ENCODE measurements at places on chromosomes 12 and 14.

DNA sequence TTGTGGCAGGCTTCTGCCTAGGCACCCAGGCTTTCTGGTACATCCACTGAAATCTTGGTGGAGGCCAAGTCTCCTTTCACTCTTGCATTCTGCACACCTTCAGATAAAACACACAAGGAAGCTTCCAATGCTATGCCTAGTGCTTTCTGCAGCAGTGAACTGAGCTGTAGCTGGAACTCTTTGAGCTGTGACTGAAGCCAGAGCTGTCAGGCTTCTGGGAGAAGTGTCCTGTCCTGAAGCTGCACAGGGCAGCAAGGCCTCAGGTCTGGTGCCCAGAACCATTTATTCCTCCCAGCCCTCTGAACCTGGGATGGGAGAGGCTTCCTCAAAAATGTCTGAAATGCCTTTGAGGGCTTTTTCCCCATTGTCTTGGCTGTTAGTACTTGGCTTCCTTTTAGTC lies 941.7 kb downstream of the LRFN5 start:
- no peak for DNase-seq

DNA sequence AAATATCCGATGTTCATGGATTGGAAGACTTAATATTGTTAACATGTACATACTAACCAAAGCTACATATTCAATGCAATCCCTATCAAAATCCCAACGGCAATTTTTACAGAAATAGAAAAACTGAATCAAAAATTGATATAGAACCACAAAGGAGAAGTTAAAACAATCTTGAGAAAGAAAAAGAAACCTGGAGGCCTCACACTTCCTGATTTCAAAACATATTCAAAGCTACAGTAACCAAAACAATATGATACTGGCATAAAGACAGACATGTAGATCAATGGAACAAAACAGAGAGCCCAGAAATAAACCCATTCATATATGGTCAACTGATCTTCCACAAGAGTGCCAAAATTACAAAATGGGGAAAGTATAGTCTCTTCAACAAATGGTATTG lies 5.4 kb upstream of the PELI2 start:
- no peak for DNase-seq

- DNase-seq: no peak
Observed at GRCh38 chr14:101926085-101926484, 38.3 kb upstream of the DYNC1H1 start.

DNA sequence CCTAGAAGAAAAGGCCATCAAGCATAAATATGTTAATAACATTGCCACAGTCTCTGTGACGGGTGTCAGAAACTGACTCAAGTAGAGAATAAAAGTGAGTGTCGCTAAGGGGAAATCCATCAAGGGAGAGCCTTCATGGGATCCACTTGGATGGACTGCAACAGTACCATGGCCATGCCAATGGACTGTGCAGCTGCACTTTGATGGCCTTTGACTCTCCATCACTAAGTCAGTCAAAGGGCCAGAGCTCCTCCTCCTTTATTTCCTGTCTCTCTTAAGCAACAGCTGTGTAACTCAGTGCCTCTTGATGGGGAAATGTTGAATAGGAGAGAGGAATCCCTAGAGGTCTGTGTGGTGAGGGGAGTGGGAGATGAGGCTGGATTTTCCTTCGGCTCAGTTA lies 335.2 kb downstream of the BMP4 start:
- DNase-seq: no peak

GRCh38 chr14:89810101-89810500 lies 144.4 kb downstream of the EFCAB11 start:
- DNase-seq: no peak

DNA sequence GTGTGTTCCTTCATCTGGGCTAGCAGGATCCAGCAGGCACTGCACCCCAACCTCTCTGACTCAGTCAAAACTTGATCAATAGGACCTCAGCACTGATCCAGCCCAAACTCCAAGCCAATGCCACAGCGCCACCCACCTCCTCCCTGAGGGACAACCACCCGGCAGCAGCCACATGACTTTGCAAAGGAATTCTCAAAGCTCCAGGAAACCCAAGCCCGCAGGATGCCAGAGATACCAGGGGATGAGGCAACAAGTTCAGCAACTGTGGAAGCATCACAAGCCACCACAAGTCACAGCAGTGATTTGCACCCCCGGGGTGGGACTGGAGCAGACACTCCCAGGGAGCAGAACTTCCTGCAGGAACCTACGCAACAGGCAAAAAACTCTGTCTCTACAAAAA lies 37.3 kb downstream of the ACTN1 start:
- DNase-seq: no peak

GRCh38 chr14:63632932-63633514 lies 8.6 kb downstream of the WDR89 start:
- DNase-seq: no peak

DNA sequence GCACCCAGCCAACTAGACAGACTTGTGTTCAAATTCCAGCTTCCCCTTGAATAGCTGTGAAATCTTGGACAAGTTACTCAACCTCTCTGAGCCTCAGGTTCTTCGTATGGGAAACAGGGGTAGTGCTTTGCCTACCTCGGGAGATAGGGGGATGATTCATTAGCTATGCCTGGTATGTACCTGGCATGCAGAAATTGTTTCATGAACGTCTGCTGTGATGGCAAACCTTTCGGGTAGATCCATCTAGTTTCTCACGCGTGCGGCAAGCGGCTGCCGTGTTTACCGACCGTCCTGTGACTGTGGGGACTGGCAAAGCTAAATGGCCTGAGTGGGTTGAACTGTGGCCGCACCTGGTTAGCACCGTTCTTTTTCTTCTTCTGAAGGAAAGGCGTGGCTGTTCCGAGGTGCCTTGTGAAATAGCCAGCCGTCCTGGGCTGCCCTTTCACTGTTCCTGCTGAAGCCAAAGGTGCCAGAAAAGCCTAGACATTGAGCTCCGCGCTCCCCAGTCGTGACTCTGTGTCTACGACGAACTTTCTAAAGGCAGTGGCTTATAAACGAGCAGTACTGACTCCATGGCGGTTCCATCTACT lies 40.6 kb upstream of the MED13L start:
- no peak for DNase-seq

Data from BE2C (cell line).